Fibroblast of upper back skin (primary cell): ENCODE measurements at places on chromosomes 1 and 21.

DNA sequence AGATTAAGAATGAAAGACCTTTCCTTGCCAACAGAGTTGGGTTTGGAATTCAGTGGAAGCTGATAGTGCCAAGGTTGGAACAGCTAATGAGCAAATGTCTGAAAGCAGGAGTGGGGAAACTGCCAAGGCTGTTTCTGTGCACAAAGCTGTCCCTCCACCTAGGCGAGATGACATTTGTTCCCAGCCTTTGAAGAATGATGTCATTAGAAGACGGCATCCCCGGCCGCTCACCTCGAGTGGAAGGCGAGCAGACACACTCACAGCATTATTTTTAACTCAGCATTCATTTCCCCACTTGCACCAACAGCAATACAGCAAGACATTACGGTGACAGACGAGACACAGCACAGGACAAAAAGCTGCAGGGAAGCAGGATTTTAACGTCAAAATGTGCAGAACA is 463.9 kb downstream of the PCP4 start:
- DNase-seq: no peak

- no peak for DNase-seq
Measured at GRCh38 chr1:50516056-50516455, 92.8 kb upstream of the DMRTA2 start.

GRCh38 chr1:235673981-235674380 is 24.4 kb upstream of the GNG4 start:
- DNase-seq: no peak

GRCh38 chr1:39216771-39217170 is 12.3 kb downstream of the MACF1 start:
- DNase-seq: no peak

DNA sequence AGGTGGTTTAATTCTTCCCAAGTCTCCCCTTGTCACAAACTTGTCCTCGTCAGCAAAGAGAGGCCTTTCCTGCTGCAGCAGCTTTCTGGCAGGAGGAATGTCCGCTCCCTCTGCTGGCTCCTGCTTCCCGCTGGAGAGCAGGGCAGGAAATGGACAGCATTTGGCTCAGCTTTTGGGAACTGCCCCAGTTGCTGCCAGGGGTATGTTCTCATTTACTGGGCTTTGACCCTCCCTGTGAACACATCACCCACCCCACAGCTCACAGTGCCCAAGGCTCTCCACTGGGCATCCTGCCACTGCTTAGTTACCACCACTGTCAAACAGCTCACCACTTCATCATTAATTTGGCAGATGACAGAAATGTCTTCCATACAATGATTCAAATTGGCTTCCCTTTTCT is 75.4 kb downstream of the MRPL37 start:
- peak; percentile 59 for DNase-seq

DNA sequence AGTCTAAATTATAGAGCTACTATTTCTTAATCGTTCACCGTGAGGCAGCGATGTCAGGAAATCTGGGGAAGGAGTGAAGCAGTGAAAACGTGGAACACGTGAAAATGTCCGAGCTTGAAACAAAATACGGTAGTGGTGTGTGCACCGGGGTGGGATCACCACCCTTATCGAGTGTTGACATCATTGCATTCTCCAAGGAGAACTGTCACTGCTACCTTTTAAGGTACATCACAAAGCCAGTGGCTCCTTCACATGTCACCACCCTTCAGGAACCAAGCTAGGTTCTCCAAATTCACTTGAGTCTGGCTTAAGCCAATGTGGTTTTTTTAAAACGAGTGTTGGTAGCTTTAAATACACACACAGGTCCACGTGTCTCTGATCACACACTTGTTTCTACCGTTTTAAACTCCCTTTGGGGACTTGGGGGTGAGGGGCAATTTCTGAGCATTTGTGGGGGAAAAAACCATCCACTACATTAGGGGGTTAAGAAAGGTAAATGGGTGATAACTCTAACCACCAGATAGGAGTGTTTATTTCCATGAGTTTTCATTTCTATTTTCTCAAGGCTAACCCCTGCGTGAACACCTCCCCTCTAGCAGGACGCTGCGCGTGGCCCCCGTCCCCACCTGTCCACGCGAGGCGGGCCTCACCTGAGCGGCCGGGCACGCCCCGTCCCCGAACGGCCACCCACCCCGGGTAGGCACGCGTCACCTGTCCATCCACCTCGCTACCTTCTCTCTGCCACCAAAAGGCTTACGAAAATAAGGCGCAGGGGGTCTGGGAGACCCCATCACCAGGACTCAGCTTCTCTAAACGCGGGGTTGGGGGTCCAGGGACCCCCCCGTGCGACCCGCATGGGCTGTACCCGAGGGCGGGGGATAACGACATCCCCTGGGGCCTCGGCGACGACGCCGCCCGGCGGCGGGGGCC is 978 bp downstream of the PRDM15 start:
- DNase-seq: peak; percentile 40

- DNase-seq: no peak
Measured at GRCh38 chr1:14128096-14128495, 428.1 kb downstream of the PRDM2 start.

GRCh38 chr1:52444463-52444862 is 40.1 kb downstream of the PRPF38A start:
- no peak for DNase-seq

DNA sequence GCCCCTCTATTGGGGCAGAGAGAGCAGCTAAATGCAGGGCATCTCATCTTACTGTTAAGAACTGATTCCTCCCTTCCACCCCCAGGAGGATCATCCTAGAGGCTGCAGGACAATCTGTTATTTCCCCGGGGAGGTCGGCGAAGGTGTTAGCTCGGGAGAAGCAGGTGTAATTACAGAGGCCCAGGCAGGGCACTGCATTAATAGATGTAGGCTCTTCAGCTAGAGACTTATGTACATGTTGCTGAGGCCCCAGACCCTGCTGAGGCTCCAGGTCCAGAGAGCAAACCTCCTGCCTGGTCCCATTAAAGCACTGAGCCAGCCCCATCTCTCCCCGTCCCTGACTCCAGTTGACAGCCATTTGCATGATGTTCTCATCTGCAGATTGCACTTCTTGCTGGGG is 320.3 kb upstream of the VAMP3 start:
- no peak for DNase-seq

DNA sequence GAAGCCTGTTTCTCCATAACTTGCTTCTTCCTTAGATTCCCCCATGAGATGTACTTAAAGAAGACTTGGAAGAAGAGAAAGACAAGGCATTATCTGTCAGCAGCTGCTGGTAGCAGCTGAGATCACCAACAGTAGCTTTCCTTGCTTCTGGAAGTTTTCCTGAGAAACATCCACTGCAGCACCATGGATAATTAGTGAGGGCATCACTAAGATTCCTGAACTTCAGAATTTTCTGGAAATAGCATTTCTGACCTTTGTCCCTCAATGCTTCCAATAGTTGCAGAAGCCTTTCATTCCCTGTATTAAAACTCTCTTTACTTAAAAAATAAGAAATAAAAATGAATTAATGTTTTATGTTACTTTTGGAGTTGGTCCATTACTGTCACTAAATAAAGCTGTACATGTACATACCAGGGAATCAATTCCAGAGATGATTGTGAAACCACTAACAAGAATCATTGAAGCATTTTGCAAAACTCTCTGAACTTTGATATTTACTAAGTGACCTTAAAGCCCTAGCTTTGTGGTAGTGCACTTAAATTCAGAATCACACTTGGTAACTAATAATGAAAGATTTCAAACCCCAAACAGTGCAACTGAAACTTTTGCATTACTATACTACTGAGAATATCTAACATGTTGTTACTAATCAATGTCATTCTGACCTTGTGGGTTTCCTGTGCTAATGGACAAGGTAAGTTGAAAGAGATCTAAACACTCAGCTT is at the start of gene CFHR4:
Gene CFHR4, plus strand, starts transcription at position 538 of the 725 bp plus-strand sequence. Its CDS starts 99 bp downstream, at position 637.
- no peak for DNase-seq

DNA sequence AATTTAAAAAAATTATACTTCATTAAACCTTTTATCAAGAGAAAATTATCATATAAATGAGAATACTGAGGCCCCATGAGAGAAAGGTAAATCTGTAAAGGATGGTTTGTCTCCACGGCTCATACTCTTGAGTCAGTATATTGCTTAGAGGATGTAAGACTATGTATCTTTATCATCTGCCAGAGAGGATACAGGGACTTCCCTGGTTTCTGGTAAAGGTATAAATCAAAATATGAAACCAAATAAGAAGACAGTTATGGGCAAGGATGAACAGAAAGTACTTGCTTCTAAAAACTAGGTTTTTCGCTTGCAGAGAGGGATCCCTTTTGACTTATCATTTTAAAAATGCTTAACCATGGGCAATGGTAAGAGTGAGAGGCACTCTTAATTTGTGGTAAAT is 112.4 kb downstream of the POU2F1 start:
- DNase-seq: no peak

DNA sequence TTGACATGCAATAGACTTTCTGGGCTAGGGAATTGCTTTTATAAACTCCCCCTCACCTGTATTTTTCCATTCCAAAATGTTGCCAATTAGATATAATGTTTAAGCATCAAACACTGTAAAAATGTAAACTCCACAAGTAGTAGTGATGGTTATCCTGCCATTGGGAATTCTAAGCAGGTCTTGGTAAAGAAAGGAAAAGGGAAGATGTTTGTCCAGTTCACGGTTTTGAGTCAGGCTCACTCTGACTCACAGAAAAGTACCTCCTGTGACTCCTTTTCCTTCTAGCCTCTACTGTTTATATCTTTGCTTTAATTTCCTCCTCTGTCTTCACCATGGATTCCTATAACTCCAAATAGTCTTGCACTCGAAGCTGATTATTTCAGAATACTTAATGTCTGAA is 19.0 kb upstream of the PTPN14 start:
- peak; percentile 58 for DNase-seq

- DNase-seq: no peak
Measured at GRCh38 chr1:43510621-43511020, 20.1 kb upstream of the PTPRF start.
